HT-29 (cell line): ENCODE measurements at places on chromosomes 16 and 17. TPM values are rescaled to one million over a fixed set of nuclear protein-coding genes. Genes with fewer than 3 reads are reported as not detected.

TEDC2 gene
- 53.8 and 58.0 TPM in 2 replicates for total RNA-seq

SLC22A31 gene
- not detected in 2 replicates for total RNA-seq

MYH8 gene
- not detected in 2 replicates for total RNA-seq

NT5M gene
- 0.41 and 2.0 TPM in 2 replicates for total RNA-seq

FGF11 gene
- 0.46 and 0.52 TPM in 2 replicates for total RNA-seq

NPW gene
- total RNA-seq: 0.91 and 2.7 TPM in 2 replicates

FBXW10 gene
- 0.05 TPM in 1 of 2 replicates, not detected in the other for total RNA-seq

MT1A gene
- total RNA-seq: 2.0 and 6.6 TPM in 2 replicates

DNA sequence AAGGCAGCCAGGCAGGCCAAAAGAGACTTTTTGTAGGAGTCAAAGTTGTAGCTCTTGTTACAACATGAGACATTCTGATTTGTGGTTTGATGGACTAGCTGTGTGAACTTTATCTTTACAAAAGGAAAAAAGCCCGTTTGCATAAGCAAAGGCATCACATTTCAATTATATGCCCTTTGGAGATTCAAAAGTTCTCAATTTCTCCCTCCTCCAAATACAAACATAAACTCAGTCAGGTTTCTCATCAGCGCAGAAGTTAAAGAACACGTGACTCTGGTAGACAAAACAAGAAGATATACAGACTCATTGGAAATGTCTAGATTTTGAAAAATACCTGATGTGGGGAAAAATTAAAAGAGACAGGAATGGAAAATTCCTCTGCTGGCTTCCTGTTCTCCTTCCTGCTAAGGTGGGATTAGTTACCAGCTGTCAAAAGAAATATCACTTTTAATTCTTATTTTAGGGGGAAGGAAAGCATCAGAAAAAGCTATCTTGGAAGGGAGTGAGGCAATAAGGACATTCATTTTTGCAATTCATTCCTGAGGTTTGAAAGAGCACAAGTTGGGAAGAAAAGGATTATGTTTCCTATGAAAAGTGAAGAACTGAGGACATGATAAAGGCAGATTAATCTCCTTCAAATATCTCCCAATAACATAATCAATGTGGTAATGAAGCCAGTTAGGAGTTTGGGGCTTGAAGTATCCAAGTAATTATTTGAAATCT lies 4.6 kb upstream of the KCNJ16 start:
- DNase-seq: no peak

- no peak for DNase-seq
Observed at GRCh38 chr16:17409894-17410293, 60.9 kb downstream of the XYLT1 start.

DNA sequence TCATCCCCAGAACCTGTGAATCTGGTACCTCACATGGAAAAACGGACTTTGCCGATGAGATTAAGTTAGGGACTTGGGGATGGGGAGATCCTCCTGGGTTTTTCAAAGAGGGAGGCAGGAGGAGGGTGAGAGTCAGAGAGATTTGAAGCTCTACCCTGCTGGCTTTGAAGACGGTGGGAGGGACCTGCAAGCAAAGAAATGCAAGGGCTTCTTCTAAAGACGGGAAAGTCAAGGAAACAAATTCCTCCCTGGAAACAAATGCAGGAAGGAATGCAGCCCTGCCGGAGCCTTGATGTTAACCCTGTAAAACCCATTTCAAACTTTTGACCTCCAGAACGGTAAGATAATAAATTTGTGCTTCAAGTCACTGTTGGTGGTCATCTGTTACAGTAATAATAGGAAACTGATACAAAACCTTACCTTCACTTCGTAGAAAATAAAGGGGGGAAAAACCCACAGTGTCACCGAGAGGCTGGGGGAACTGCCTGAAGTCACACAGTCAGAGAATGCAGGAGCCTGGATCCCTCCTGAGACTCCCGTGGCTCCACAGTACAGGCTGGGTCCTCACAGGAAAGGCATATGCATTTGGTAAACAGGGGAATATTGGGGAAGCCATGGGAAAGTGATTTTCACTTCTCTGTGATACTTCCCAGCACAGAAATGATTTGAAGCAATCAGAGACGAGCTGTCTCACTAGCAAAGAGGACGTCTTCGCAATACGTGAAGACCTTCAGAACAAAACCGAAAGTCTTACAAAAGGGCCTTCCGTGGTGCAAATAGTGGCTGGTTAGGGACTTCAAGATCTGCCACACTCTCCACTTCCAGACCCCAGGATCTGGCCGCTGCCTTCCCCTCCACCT lies 58.9 kb upstream of the CLEC3A start:
- DNase-seq: no peak

GRCh38 chr16:22677024-22677830 lies 136.7 kb upstream of the HS3ST2 start:
- no peak for DNase-seq

DNA sequence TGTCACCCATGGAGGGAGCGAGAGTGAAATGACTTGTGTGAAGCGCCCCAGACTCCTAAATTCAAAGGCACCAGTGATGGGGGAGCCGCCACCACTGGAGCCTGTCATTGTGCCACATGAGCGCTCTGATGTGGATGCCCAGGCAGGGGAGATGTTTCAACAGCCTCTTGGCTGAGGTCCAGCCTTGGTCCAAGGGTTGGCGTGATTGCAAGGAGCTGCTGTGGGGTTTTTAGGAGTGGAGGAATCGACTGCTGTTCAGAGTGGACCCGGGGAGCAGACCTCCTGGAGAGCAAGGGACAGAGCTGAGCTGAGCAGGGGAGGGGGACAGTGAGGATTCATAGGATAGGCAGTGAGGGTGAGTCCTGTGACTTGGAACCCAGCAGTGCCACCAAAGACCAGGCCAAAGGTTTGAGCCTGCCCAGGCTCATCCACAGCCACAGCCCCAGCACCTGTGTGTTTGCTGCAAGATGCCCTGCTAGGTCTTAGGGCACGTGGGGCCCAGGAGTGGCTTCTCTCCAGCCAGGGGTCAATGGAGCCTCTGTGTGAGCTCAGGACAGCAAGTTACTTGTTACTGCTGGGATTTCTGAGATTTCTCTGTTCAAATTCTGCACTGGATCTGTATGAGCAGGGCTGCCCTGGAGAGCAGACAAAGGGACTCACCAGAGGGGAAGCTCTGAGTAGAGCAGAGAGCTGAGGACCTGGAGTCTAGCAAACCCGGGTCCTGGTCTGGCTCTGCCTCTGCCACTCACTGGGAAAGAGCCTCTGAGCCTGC lies 20.3 kb downstream of the RHBDL3 start:
- no peak for DNase-seq

DNA sequence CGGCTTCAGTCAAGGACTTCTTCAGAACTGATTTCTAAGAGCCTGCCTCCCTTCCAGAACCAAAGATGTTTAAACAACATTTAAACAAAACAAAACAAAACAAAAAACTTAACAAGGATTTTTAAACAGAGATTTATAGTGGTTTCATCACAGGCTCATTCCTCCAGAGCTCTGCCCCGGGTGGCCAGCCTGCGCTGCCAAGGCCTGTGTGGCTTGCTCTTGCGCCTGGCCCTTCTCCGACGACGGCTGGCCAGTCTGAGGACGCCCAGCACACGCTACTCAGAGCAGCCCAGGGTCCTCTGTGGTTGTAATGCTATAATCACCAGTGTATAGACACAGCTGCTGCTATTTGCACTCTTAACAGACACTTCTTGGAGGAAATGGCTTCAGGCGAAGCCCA lies 307.2 kb upstream of the MYOCD start:
- DNase-seq: no peak

- peak; percentile 5 for DNase-seq
Observed at GRCh38 chr17:61809816-61810392, 53.4 kb downstream of the BRIP1 start.

- DNase-seq: no peak
Observed at GRCh38 chr16:17309510-17309909, 161.2 kb downstream of the XYLT1 start.

DNA sequence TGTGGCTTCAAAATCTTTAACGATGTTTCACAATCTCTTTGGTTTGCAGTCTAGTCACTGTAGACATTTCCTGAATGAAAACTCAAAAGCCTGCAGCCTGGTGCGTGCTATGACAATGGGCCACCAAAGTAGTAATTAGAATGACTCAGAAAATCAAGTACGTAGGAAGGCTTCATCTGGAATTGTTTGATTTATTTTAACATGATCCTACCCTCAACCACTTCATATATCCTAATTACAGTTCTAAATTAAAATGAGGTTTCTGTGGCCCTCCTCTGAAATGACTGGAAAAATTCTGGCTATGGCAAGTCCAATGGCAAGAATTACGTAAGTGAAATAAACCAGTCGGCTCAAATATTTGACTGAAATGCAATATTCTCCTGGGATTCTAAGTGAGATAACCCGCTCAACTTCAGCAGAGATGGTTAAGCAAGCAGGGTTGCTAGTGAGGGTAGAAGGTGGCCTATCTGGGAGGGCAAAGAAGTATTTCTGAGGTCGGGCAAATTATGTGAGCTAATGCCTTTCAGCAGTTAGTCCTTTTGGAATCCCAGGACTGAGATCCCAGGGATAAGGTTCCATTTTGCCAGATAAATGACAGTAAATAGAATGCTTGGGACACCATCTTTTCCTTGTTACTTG lies 145.6 kb upstream of the MYOCD start:
- DNase-seq: no peak

- DNase-seq: no peak
Observed at GRCh38 chr16:27805828-27806351, 255.9 kb downstream of the KATNIP start.

DNA sequence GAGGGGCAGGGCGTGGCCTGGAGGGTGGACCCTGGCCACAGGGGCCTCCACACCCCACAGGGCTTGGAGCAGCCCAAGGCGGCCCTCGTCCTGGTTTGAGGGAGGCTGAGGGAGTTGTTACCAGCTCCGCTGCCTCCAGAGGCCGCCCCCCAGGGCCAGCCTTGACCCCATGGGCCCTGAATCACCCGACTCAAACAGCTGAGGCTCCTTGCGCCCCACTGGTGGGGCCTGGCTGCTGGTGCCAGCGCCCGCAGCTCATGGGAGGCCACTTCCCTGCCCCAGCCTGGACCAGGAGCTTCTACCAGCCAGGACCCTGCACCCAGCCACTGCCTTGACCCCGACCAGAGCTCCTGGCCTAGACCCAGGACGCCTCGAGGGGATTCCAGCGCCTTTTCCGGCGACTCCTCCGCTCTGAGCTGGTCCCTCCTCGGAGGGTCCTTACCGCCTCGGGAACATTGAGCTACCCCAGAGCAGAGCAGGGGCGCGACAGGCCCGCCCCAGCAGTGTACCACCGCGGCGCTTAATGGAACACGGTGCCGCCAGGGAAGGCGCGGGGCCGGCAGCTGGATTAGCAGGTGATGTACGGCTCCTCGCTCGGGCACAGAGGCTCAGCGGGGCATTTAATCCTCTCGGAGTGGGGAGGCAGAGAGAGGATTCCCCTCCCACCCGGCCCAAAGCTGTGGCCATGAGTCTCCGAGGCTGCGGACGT lies 37.2 kb downstream of the GSE1 start:
- DNase-seq: no peak

GRCh38 chr16:2791174-2791573 lies 3.8 kb upstream of the PRSS33 start:
- DNase-seq: no peak

- DNase-seq: no peak
Observed at GRCh38 chr16:82943371-82943770, 316.6 kb downstream of the CDH13 start.
